Stimulated activated naive B cell treated with anti-CD40 and anti-IgM and Interleukin-4, amounts not matched to agents 10 μg/mL and 1 μg/mL and 100 μg/mL, for 72 hours (primary cell): ENCODE measurements at places on chromosomes 7 and 10.

DNA sequence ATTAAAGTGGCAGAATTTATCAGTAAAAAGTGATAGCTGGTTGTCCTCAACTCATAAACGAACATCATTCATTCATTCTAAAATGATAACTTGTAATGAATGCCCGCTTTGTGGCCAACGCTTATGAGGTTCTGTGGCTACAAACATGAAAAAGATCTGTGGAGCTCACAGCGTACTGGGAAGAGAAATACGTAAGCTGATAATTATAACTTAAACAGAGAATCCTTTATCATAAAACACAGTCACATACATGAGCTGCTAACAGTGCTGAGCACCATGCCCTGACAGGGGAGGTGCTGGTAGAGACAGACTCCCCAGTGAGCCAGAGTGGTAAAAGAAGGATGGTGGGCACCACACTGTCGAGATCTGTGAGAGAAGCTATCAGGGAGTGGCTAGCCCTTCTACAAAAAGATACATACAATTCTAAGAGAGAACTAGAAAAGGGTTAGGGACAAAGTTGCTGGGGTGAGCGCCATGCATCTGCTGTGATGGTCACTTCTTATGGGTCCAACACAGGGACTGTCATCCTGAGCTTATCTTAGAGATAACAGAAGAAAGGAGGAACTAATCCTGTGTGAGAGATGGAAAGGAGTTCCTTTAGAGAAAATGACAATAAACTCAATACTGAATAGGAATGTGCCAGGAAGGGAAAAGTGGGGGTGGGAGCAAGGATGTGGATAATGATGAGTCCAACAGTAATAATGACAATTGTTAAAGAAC is 106.7 kb downstream of the USP6NL start:
- DNase-seq = no peak

- no peak for DNase-seq
These were observed 7.2 kb downstream of the ANTXRL start for GRCh38 chr10:46293832-46294640.

DNA sequence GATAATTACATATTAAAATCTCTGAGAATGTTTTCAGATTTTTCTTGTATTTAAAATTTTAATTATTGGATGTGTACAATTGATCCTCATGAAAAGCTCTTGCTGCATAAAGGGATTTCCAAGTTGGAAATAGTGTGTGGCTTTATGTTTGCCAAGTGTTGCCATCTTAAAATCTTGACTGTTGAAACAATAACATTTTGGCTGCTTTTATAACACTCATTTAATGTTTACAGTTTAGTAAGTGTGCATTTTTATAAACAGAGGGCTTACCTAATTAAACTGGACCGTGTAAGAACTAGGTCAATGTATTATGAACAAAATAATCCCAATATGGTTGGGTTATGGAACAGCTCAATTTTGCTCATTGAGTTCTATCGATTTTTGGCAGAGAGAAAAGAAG is 23.9 kb downstream of the SEMA3A start:
- DNase-seq = no peak

DNA sequence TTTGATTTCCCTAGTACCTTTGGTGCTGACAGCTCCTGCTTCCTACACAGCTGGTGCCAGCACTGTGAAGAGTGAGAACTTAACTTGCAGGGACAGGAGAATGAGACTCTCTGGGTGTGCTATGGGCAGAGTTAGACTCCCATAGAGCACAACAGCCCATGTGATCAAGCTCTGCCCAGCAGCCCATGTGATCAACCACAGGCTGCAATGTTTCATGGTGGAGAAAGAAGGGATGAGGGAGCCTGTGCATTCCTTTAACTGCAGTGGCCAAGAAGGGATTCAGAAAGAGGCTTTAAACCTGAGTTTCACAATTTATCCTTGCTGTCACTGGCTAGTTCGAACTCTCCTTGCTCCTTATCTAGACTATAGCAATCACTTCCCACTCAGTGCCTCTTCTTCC is 10.0 kb upstream of the MEST start:
- DNase-seq = no peak

- no peak for DNase-seq
These were observed 4.6 kb downstream of the PWWP2B start for GRCh38 chr10:132401401-132402118.

DNA sequence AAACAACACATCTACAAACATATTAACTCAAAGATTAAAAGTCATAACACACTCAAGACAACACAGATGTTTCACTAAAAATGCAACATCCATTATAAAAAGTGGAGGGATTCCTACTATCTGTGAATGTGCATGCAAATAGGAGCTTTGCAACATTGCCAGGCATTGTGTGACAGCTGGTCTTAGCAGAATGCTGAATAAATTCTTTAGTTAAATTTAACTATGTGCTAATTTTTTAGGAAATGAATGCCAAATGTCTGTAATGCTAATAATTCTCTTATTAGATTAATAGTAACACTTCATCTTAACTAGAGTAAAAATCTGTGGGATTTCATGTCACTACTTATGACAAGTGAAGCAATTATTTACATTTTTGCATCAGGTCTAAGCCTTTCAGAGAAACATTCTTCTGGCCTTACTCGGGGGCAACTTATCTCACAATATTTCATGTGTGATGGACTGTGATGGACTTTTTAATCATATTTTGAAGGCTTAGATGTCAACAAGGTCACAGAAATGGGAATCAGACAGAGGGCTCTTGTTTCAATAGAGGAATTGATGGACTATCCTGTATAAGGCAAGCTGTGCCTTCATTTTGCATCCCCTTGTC is 524.6 kb upstream of the KCND2 start:
- DNase-seq = no peak

DNA sequence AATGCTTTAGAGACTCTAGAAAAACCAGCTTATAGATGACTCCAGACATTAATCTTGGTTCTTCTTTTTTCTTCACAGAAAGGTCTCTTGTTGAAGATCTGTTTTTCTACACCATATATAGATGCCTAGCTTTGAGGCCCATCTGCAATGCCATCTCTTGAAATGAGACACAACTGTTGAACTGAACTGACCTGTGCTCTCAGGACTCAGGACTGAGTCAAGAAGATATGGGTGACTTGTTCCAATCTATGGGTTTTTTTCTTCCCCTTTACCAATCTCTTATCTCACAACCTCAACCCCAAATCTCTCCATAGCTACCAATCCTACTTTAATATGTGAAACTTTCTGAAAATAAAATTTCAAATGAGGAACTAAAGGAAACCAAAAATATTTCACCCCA is 194.7 kb downstream of the SNX13 start:
- DNase-seq = no peak

DNA sequence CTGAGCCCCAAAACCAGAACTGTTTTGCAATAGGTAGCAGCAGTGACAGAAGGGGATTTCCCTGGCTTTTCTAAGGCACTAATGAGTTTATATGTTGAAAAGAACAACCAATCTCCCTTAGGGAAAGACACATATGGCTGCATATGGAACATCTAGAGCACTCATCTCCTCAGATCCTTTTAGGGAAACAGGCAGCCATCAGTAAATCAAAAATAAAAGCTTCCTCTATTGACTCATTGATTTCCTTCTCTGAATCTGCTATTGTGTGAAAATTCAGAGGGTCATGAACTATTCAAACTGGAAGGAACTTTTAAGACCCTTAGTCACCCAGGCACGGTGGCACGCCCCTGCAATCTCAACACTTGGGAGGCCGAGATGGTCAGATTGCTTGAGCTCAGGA is 110.9 kb upstream of the NANOS1 start:
- DNase-seq = no peak

- no peak for DNase-seq
These were observed 39.2 kb upstream of the DMTF1 start for GRCh38 chr7:87113077-87113476.

DNA sequence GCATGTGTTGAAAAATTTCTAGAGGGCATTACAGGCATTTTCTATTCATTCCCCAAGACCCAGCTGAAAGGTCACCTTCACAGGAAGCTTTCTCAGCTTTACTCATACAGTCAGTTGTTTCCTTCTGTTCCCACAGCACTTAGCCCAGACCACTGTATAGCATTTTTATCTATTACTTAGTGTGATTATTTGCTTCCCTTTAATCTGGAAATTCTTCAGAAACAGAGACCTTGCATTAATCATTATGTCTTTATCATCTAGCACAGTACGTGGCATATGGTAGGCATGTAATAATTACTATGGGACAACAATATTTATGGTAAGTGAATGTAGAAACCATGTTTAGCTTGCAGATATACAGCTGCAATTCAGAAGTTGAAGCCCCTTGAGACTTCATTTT is 38.2 kb upstream of the CDK6 start:
- no peak for DNase-seq

DNA sequence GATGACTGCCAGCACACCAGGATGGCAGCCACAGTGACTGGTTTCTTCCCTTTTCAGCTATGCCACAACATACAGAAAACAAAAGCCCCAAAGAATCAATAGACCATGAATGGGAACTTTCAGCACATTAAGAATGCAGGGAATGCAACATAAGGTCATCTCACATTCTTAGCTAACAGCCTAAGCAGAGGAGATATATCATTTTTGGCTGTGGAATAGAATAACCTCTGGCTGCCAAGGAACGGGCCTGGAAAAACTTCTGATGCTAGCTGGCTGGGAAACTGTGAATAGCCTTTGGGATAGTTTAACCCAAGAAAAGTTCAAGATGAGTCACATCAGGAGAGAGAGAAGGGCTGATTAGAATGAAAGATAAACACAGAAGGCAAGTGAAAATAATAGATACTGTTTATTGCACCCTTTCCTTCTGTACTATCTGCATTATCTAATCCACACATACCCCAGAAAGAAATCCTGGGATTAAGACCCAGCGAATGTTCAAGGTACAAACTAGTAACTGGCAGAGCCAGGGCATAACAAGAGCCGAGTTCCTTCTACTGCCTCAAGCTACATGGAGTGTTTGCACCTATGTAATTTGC is 169.2 kb downstream of the SEMA3A start:
- no peak for DNase-seq

GRCh38 chr10:22589851-22590514 is 124.4 kb downstream of the PIP4K2A start:
- DNase-seq = no peak

- DNase-seq = no peak
These were observed at the start of gene DNAJC12 for GRCh38 chr10:67837541-67838314. Gene DNAJC12 (minus strand): TSS chr10:67838188. CDS start chr10:67838011, 177 bp downstream.

GRCh38 chr10:58516119-58516518 is 3.4 kb downstream of the BICC1 start:
- no peak for DNase-seq

DNA sequence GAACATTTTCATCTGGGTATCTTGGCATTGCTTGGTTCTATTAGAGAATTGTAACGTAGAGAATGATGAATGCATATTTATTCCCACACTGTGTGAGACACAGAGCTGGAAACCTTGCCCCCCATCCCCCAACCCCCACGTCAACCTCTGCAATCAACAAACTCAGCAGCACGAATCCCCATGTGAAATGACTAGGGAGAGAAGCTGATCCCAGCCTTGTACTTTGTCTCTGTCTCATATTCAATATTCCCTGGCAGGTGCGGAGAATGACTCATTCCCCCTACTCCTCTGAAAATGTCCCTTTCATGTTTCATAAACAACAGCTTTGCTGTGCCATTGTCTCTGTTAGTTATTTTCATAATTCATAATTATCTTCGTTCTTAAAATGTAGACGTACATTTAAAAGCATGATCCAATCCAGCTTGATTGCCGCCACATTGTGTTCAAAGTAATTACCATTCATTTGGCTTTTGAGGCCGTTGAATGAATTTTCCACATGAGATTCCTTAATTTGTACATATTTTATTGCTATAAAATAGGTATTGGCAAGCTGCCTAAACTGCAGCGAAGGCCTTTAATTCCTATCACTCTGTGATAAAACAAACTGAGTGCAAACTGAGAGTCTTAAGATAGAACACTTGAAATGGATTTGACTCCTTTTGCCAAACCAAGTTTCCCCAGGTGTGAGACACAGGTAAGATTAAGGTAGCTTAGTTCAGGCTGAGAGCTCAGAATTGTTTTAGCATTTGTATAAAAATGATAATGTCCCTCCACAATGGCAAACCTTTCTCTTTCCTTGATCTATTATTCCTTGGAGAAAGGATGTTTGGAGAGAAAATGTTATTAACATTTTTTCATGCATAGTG is 920.2 kb downstream of the TYW1 start:
- DNase-seq = no peak
